ENCODE measurements at places on chromosomes 12 and 14.

DNA sequence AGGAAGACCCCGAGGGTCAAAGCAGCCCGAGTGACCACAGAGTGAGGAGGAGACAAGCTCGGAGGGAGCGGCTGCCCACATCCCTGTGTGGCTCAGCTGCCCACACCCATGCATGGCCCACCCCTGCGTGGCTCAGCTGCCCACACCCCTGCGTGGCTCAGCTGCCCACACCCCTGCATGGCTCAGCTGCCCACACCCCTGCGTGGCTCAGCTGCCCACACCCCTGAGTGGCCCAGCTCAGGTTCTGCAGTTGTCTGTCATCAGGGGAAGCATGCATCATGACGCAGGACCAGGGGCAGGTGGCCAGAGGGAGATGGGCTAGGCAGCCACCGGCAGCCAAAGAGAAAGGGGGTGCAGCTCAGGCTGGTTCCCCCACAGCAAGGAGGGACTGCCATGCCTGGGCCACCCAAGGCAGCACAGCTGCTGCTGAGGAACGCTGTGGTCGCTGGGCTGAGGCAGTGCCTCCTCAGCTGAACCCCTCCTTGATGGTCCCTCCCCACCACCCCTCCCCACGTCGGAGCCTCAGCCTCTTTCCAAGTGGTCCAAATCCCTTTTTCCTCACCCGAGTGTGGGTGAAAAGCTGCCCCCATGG lies 33.3 kb upstream of the NUDT14 start:
- DNase-seq, result no peak

- DNase-seq, result no peak
Measured at GRCh38 chr14:102655137-102655536, 62.7 kb downstream of the RCOR1 start.

DNA sequence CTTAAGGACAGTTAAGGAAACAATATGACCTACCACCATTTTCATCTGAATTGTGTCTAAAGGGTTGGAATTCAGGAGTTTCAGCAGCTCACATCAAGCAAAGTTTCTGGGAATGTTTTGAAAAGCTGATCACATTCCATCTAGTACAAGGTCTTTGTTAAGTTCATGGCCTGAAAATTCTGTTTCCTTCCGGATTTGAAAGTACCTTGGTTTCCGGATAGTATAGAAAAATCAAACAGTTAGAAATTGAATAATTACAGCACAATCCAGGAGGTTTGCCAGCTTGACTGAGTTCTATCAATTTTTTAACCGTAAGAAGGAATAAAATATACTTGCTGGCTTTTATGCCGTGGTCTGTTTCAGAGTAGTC lies 136.5 kb downstream of the HMGA2 start:
- DNase-seq, result no peak

DNA sequence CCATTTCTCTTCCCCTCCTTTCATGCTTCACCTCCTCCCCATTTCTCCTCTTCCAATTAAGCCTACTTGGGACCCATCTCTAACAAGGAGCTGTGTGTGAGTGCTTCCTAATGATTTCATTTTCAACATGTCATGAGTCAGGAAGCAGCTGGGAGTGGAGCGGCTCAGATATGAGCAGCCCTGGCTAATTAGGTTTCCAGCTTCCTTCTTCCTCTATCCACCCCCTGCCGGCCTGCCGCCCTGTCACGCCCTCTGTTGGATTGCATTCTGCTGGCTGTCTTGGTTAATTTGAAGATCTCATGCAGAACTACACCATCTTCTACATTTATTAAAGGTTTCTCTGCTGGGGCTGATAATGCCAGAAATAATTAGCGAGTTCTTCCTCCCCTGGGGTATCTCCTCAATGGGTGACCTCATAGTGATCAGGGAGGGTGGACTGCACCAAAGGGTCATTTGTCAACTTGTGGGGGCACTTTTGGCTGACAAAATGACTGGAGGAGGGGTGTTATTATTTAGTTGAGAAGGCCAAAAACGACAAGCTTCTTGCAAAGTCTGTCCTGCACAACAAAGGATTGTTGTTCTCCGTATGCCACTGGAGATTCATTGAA lies 300.9 kb upstream of the SRRM4 start:
- no peak for DNase-seq

GRCh38 chr14:71648725-71649124 lies 283.5 kb upstream of the RGS6 start:
- no peak for DNase-seq

DNA sequence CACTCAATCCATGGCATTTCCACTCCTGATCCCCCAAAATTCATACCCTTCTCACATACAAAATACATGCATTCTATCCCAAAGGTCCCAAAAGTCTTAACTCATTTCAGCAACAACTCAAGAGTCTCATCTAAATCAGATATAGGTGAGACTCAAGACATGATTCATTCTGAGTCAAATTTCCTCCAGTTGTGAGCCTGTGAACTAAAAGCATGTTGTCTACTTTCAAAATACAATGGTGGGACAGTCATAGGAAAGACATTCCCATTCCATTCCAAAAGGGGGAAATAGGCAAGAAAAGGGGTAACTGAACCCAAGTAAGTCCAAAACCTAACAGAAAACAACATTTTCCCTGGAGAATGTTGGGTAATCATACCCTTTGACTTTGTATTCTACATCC lies 103.3 kb downstream of the C12orf75 start:
- DNase-seq, result no peak

GRCh38 chr14:45144658-45145057 lies 8.9 kb downstream of the FANCM start:
- DNase-seq, result no peak

DNA sequence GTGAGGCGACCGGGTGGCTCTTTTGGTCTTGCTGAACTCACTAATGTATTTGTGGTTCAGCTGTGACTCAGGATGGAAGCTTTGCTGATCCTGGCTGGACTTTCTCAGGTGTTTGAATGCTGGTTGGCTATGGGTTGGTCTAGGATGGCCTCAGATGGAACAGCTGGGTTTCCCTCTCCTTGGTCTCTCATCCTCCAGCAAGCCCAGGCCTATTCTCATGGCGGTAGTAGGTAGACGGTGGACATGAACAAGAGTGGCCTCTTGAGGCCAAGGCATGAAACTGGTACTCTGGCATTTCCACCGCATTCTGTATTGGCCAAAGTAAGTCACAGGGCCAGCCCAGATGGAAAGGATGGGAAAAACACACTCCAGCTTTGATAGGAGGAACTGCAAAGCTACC lies 11.8 kb upstream of the POLR3B start:
- DNase-seq, result peak; percentile 42

GRCh38 chr12:3557116-3557697 lies 66.2 kb downstream of the PRMT8 start:
- DNase-seq, result no peak

DNA sequence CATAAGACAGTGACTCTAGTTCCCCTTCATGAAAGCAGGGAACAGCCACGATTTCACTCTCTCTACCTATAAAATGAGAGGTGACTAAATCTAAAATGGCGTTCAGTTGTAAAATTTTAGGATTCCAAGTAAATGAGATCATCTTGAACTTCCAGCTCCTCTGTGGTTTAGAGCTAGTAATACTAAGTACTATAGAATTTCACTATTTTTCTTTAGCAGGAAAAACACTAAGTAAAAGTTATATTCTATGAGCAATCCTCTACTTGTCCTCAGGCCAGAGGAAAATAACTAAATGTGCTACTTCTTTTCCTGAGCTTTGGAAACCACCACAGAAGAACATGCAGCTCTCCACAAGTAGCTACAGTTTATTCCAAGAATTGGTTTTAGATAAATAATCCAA lies 55.6 kb downstream of the NIN start:
- DNase-seq, result no peak

- DNase-seq, result peak; percentile 49
Measured at GRCh38 chr14:64704743-64705380, 638 bp downstream of the PLEKHG3 start.

DNA sequence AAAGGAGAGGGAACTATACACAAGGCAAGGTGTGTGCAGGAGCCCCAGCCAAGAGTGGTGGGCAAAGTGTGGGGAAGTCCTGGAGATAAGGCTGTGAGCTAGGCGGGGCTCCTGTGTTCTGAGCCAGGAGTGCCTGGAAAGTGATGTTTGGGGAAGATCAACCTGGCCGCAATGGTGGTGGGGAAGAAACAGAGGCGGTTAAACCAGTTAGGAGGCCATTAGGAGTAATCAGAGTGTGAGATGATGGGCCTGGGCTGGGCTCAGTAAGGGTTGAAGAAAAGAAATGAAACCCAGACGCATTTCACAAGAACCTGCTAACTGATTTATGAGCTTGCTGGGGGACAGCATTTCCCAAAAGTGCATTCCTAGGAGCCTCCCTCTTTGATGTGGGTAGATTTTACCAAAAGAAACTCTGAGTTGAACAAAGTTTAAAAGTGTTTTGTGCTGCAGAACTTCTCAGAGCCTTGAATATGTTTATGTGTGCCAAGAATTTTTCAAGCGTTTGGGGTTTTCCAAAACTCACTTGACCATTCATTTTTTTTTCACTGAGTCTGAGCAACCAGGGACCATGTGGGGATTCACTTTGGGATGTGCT lies 34.2 kb upstream of the LRP1-AS start:
- DNase-seq, result no peak

Data from NCI-H2081 (cell line).